Motor neuron (in vitro differentiated cells): ENCODE measurements at places on chromosomes 7 and 10. TPM values are rescaled to one million over a fixed set of nuclear protein-coding genes. Genes with fewer than 3 reads are reported as not detected.

Gene PIP
- total RNA-seq, result not detected in 2 replicates

Gene FAM131B
- 48.0 and 49.1 TPM in 2 replicates for total RNA-seq

Gene NUTM2A
- total RNA-seq, result 3.6 and 4.8 TPM in 2 replicates

Gene SERPINE1
- total RNA-seq, result 3.2 and 3.5 TPM in 2 replicates

Gene TFR2
- total RNA-seq, result 1.0 and 1.2 TPM in 2 replicates

Gene CCAR1
- total RNA-seq, result 37.1 and 47.8 TPM in 2 replicates

Gene SPDYE5
- total RNA-seq, result 0.46 and 0.92 TPM in 2 replicates

Gene WNT2
- total RNA-seq, result 0.50 TPM in 1 of 2 replicates, not detected in the other

Gene CPA4
- total RNA-seq, result 0.62 and 1.0 TPM in 2 replicates

DNA sequence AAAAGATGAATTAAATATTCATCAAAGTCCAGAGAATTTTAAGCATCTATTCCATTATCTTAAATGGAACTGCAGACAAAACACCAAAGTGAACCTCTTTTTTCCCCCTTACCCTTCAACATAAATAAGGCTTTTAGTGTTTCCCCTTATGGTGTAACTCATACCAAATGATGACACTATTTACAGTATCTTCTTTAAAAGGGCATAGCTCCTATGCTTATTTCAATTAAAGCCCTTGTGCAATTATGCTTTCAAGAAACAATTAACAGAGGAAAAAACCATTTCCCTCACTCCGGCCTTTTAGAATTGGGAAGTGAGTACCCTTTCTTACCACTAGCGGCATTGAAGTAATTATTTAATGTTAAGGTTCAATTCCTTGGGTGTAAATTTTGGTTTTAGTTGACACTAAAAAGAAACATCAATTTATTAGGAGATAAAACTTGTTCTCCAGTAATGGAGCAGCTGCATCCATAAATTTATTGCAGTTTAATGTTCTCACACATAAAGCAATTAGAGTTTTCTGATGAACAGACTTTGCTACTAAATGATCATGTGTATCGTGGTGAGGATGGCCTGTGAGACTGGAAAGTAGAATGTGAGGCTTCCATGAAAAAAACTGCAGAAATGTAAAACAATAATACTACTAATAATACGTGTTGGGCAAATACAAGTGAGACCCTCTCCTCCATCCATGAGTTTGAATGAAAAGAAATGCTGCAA, 661.3 kb downstream of the PARD3 start:
- ATAC-seq, result no peak

- ATAC-seq, result no peak
These were observed 361.6 kb downstream of the FGFR2 start for GRCh38 chr10:121236621-121237020.

GRCh38 chr7:23175938-23176337, 5.9 kb upstream of the NUP42 start:
- ATAC-seq, result no peak

DNA sequence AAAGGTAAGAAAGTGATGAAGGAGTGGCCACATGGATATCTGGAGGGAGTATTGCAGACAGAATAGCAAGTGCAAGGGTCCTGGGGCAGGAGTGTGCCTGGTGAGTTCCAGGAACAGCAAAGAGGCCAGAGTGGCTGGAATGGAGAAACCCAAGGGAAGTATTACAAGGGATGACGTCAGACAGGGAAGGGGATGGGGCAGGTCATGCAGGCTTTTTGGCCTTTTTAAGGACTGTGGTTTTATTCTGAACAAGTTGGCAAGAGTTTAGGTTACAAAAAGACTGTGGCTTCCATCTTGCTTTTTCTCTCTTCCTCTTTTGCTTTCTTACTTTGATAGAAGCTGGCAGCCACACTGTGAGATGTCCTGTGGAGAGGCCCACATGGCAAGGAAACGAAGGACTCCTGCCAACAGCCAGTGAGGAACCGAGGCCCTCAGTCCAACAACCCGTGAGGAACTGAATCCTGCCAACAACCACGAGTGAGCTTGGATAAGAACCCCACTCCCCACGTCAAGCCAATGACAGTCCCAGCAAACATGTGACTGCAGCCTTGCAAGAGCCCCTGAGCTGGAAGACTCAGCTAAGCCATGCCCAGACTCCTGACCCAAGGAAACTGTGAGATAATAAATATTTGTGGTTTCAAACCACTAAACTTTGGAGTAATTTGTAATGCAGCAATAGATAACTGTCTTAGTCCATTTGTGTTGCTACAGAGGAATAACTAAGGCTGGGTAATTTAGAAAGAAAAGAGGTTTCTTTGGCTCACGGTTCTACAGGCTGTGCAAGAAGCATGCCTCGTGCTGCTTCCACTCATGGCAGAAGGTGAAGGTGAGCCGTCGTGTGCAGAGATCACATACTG, 19.8 kb upstream of the KDM7A start:
- no peak for ATAC-seq

DNA sequence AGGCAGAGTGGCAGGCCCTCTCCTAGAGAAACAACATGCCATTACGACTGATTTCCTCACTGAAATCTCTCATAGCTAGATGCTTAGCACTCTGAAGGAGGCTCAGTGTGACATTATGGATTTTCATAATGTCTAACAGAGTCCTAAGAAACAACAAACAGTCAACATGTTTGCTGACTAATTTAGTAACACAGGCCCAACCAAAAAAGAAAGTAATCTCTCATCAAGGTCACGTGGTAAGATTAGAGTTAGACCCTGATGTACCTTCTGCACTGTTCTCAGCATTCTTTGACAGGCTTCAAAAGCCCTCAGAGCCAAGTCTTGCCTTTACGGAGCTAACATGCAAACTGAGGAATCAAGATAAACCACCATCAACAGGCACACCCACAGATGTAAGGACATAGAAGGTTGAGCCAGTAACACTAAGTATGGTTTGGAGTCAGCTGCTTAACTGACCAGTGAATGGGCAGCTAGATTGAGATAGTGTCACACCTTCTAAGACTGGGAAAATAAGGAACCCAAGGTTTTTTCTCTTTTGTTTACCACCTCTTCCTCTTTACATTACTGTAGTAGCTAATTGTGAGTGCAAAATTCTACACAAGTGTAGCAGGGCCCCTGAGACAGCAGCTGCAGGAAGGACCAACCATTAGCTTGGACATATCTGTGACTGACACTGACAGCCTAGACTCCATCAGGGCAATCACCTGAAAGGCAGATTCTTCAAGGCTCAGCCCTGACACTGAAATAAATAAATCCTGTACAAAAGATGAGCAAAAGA, 15.3 kb upstream of the KCNIP2 start:
- ATAC-seq, result no peak

- no peak for ATAC-seq
These were observed 17.8 kb upstream of the HERPUD2 start for GRCh38 chr7:35712563-35713226.

GRCh38 chr7:93622036-93623033, 47.8 kb upstream of the CALCR start:
- peak; percentile 98 for ATAC-seq

GRCh38 chr7:2640482-2640830, 8.7 kb downstream of the TTYH3 start:
- no peak for ATAC-seq

DNA sequence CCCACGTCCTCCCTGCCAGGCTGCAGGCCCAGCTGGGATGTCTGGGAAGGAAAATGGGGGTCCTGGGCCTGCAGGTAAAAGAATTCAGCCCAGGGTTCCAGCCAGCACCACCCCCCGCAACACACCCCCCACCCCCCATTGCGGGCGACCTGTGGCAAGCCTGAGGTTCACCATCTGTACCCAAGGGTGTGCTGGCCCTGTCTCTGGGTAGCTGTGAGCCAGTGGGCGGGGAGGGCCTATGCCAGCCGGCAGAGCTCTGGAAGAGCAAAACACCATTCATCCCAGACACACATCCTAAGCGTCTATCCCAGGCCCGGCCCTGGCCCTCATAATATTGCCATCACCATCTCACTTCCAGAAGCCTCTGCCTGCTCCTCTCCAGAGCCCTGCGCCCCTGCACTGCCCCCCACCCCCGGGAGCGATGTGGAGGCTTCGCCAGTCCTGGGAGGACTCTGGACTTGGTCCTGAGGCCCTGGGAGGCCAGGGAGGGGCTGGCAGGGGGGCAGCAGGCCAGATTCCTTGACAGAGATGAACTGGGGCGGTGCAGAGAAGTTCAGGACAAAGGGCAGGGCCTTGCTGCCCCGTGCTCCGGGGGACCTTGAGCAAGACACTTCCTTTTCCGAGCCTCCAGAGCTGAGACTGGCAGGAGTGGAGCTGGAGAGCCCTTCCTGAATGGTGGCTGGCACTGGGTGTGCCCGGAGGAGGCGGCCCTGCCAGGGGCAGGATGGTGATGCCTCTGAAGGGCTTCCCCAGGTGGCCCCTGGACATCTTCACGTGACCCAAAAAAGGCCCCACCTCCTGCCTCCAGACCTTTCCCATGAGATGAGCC, 8.7 kb upstream of the TTYH3 start:
- no peak for ATAC-seq

- ATAC-seq, result no peak
These were observed 31.1 kb upstream of the RHBDD2 start for GRCh38 chr7:75847707-75848106.

DNA sequence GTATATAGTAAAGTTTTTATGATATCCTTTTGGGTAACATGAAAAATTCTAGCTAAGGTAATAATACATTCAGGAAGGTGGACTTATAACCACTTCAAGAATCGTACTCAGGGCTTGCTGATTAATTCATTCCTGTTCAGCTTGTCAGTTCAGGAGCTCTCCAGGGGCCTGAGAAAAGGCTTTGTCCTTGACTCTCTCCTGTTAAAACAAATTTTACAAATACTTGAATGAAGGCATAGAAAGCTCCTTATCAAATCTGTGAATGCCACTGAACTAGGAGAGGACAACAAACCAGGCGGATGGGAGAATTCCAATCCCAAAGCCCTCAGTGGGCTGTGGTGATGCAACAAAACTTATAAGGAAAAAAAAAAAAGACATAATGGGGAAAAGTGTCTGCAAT, 354.5 kb upstream of the ZMIZ1 start:
- ATAC-seq, result no peak

- ATAC-seq, result no peak
These were observed 2.0 kb downstream of the DBNL start for GRCh38 chr7:44046321-44047061.

DNA sequence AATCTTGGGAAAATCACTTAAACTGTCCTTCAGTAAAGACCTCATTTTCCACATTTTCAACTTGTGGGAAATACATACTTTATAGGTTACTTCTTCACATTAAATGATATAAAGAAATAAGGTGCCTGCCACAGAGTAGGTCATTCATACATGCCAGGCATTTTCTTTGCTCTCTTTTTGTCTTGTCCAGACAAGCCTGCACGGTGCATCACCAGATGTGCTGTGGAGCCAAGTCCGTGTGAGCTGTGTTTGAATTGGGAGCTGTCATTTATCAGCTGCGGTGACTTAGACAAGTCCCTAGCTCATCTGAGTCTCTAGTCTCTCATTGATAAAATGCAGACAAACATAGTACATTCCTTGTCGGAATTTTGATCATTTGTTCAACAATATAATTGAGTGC, 432.9 kb downstream of the SORCS3 start:
- no peak for ATAC-seq

- no peak for ATAC-seq
These were observed 7.0 kb downstream of the NAPEPLD start for GRCh38 chr7:103141753-103142404.

DNA sequence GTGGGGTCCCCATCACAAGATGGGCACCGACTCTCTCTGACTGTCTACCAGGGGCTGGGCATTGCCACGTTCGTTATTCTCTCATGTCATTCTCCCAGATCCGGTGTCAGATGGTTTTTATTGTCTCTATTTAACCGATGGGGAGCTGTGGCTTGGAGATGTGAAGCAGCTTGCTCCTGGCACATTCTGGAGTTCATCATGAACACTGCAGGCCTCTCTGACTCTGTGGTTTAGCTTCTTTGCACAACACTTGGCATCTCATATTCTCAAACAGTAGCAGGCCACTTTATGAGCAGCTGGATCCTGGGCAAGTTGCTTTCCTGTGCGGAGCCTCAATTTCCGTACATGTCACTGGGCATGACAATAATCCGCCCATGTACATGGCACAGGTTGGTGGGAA, 119.9 kb downstream of the LRRC18 start:
- no peak for ATAC-seq

GRCh38 chr10:115989621-115990020, 283.4 kb downstream of the GFRA1 start:
- no peak for ATAC-seq

GRCh38 chr7:2248984-2249694, 7.1 kb downstream of the NUDT1 start:
- ATAC-seq, result peak; percentile 95

DNA sequence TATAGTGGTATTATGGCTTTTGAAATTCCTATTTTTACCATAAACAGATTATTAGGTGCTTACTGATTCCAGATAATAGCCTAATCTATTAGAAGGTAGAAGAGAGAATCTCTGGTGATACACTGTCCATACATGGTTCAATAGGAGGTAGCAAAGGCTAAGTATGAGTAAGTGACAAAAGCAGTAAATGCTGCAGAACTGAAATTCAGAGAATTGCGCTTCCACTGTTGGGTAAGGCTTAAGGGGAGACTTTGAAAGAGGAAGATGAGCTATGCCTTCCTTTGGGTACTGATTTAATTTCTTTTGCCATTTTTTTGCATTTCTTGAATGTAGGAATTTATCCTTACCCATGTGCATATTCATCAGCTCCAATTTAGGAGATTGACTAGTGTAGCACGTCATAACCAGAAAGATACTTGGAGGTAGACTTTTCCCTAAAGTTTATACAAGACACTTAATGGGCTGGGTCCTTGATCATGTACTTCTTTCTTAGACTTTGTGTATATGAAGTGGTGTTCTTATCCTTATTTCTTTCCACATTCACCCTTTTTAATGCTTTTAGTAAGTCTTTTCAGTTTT, 15.3 kb downstream of the MKLN1 start:
- ATAC-seq, result peak; percentile 35

DNA sequence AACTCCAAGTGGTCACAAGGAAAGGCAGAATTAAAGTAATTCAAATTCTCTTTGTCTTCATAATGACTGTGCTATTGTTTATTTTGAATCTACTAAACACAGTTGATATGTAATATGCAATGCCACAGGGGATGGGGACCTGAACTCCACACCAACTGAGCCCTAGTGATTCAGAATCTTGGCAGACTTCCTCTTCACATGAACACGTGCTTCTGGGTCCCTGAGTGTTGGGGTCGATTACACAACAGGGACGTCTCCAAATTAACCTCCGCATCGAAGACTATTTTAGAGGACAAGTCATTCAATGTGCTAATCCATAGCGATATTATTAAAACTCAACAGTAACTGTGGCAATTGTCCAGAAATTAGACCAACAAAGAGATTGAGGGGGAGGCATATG, 95.3 kb upstream of the CARD11 start:
- no peak for ATAC-seq

GRCh38 chr7:55081472-55082227, 62.8 kb downstream of the EGFR start:
- ATAC-seq, result peak; percentile 50

- ATAC-seq, result no peak
These were observed 17.1 kb downstream of the CCNY start for GRCh38 chr10:35353395-35353794.
